ENCODE measurements at places on chromosomes 12 and 14.

GRCh38 chr14:32481707-32482106, 152.6 kb downstream of the AKAP6 start:
- no peak for DNase-seq

DNA sequence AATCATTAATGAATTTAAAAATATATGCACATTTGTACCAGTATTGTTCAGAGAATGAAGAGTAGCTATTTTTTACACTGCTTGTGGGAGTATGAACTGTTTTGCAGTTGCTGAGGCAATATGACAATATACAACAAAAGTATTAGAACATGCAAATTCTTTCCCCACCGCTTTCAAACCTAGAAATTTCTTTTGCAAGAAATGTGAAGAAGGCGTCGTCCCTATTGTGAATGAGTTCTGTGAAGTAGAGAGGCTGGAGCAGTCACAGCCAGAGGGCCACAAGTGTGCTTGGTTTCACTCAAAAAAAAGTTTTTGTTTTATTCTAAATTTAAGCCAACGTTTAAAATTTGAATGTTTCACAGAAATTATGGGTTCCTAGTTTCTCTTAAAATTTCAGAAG, 184.9 kb downstream of the ALG10B start:
- DNase-seq: no peak

- DNase-seq: no peak
Measured at GRCh38 chr14:104141621-104142091, 3.3 kb downstream of the KIF26A start.

DNA sequence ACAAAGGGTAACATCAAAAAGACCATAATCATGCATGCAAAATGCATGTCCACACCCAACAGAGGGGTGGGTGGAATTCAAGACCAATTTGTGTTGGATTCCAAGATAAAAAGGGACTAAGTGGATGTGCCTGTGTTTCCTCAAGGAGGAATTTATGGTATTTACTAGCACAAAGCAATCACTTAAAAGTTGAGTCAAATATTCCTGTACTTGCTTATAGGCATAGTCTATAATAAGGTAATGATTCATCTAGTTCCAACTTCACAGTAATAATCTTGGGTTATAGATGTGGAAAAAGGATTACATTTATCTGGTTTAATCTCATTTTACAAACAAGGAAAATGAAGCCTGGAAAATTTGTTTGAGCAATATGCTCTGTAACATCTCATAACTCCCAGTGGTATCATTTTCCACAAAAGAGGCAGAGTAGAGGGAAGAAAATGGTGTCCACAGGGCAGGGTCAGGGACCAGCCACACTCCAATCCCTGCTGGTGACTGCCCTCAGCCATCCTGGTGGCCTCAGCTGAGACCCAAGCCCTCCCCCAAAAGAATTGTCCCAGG, 80.8 kb upstream of the REP15 start:
- no peak for DNase-seq

- no peak for DNase-seq
Measured at GRCh38 chr14:100059438-100059781, 5.8 kb upstream of the EVL start.

DNA sequence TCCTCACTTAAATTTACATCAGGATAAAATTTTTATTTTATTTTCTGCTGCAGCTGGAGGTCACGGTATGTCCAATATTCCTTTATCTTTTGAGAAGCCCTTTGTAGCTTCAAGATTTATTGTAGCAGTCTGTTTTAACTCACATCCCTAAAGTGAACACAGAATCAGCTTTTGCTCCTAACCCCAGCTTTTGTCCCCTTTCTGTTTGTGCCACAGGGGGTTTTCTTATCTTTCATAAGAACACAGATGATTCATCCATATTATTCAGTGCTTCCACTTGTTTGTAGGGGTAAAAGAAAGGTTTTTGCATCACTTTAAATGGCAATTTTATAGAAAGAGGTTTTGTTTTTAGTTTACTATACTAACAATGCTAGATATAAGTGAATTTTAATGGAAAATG, 21.8 kb upstream of the PIK3C2G start:
- DNase-seq: no peak

- no peak for DNase-seq
Measured at GRCh38 chr12:20963762-20964161, 153.3 kb downstream of the SLCO1B3 start.

DNA sequence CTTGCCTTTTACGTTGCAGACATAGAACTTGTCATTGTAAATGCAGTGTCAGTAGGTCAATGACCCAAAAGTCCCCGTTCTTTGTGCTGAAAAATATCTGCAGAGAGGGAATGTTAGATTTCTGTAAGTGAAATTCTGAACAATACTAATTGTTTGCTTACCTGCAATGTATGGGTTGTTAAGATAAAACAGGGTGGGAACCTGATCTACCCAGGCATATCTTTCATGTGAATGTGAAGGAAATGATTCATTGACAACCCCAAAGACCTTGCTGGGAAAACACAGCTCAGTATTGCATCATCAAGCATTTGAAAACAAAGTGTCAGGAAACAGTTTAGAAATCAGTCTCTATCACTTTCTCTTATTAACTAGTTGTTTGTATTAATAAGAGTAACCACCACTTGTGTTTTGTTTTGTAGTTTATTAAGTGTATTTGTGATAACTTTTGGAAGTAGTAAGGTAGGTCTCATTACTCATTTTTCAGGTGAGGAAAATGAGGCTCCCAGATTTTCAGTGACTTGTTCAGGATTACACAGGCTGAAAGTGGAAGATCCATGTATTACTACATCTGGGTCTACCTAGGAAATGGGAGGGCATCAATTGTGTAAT, 57.9 kb upstream of the SLC38A2 start:
- DNase-seq: no peak

DNA sequence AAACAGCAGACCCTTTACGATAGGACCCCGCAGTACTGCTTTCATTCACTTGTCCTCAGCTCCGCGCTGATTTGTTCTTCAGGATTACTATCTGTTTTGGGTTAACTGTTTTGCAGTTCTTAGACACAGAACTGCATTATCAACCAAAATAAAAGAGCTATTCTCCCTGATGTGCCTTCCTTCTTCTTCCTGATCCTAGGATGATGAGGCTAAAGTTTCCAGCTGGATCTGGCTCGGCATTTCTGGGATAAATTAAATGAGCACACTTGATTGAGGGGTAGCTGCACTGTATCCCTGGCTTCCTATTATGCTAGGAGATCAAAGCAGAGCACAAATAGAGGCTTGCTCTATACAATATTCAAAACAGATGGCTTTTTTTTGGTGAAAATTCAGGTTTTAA, 165.7 kb downstream of the FBXL14 start:
- no peak for DNase-seq

- DNase-seq: no peak
Measured at GRCh38 chr12:115716551-115716950, 560.9 kb downstream of the MED13L start.

- DNase-seq: no peak
Measured at GRCh38 chr12:128789356-128789929, 34.3 kb downstream of the SLC15A4 start.

- no peak for DNase-seq
Measured at GRCh38 chr12:130162745-130163460, 639 bp downstream of the FZD10 start.

- DNase-seq: no peak
Measured at GRCh38 chr12:100329800-100330199, 27.1 kb upstream of the SLC17A8 start.

DNA sequence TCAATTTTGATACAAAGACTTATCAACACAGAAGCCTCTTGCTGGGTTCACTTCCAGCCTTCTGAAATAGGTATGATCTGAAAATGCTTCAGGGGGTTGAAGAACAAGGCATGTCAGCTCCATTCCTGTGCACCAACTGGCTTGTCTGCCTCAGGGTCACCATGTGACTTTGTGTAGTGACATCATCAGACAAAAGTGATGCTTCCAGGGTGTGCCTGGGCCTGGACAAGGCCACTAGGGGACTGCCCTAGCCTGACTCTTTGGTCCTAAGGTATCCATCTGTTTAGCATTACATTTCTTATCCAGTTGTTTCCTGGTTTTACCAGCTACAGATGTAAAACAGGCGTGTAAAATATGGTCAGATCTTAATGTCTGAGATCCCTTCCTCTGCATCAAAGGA, 155.6 kb downstream of the CAND1 start:
- no peak for DNase-seq

- no peak for DNase-seq
Measured at GRCh38 chr14:31441273-31442111, 15.8 kb downstream of the DTD2 start.

DNA sequence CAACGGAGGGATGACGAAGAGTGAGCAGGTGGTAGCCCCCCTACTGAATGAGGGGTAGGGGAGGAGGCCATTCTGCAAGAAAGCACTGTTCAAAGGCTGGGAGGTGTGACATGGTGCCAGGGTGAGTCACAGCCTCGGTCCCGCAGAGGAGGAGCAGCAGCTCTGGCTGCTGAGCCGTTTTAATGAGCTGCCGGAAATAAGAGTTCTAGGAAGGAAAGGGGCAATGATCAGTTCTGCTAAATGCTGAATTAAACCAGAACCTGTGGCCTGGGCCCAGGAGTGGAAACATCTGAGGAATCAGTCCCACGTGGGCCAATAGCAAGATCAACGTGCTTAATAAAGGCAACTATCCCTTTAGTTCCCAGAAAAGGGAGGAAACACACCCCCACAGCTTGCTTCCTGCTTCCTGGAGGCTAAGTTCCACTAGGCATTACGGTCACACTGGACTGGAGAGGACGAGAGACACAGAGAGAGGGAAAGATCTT, 3.6 kb downstream of the ABCD4 start:
- no peak for DNase-seq

DNA sequence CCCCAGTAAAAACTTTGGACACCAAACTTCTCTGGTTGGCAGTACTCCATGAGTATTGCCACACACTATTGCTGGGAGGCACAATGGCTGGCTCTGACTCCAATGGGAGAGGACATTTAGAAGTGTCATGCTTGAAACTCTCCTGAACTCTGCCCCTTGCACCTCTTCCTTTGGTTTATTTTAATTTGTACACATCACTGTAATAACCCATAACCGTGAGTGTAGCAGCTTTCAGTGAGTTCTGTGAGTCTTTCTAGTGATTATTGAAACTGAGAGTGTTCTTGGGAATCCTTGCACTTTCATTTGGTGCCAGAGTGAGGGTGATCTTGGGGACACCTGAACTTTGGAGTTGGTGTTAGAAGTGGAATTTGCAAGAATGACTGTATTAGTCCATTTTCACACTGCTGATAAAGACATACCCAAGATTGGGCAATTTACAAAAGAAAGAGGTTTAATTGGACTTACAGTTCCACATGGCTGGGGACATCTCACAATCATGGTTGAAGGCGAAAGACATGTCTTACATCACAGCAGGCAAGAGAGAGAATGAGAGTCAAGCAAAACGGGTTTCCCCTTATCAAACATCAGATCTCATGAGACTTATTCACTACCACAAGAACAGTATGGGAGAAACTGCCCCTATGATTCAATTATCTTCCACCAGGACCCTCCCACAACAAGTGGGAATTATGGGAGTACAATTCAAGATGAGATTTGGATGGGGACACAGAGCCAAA, 41.3 kb upstream of the CEP83 start:
- DNase-seq: no peak

DNA sequence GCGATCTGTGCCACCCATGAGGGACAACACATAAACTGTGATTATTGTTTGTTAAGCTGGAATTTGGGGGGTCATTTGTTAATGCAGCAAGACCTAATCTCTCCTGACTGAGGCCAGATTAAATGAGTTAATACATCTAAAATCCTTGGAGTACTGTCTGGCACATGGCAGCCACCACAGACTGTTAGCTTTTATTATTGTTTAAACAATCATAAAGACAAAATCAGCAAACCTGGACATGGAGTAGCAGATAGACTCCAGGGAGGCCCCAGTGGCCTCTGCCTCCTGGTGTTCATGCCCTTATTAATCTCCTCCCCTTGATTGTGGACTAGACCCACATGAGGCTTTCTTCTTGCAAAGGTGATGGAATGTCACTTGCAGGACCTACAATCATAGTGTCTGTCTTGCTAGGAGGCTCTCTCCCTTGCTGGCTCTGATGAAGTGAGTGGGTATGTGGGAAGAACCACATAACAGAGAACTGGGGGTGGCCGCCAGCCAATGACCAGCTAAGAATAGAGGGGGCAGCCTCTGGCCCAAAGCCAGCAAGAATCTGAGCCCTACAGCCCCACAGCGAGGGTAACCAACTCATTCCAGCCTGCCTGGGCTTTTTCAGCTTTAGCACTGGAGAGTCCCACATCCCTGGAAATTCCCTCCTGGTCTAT, 142.0 kb downstream of the SCARB1 start:
- DNase-seq: no peak

DNA sequence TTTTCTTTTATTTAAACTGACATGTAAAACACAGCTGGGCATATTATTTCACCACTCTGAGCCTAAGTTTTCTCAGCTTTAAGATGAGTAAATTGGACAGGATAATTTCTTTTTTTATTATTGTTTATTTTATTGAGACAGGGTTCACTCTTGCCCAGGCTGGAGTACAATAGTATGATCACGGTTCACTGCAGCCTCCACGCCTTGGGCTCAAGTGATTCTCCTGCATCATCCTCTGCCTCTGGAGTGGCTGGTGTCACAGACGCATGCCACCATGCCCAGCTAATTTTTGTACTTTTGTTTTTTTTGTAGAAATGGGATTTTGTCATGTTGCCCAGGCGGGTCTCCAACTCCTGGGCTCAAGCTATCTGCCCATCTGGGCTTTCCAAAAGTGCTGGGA, 12.7 kb downstream of the BMAL2 start:
- DNase-seq: no peak

- no peak for DNase-seq
Measured at GRCh38 chr12:113970211-113970610, 4.1 kb upstream of the RBM19 start.

DNA sequence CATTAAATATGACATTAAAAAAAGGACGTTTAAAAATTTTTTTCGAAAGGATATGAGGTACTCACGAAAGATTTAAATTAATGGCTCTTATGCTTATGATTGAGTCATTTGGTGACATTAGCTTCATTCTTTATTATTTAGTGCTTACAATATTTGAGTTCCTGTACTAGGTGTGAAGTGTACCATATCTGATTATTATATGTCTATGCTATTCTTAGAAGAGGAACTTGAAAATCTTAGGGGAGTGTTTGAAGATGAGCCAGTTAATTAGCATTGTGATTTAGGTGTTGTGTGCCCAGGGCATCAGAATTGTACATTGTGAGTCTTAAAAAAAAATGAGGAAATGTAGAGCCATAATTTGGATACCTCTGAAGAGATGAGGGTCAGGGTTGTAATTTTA, 118.6 kb downstream of the FUT8 start:
- no peak for DNase-seq

DNA sequence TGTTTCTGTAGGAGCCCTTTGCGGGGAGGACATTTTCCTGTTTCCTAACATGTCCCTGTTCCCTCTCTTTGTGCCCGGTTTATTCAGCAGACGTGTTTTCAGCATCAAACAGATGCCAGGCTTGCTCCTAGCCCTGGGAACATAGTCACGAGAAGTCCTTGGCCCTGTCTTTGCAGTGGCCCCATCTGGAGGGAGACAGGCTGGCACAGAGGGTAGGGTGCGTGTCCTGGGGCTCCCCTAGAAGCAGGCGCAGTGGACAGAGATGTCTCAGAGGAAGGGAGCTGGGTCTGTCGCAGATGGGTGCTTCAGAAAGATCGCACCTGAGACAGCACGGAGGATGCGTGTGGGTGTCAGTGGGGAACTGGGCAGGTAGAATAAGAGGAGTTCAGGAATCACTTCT, 75.0 kb upstream of the DYNC1H1 start:
- DNase-seq: no peak
